ENCODE measurements at places on chromosomes 13 and 19.

GRCh38 chr13:42211704-42212464 is 60.1 kb upstream of the AKAP11 start:
- DNase-seq, result peak; percentile 31

DNA sequence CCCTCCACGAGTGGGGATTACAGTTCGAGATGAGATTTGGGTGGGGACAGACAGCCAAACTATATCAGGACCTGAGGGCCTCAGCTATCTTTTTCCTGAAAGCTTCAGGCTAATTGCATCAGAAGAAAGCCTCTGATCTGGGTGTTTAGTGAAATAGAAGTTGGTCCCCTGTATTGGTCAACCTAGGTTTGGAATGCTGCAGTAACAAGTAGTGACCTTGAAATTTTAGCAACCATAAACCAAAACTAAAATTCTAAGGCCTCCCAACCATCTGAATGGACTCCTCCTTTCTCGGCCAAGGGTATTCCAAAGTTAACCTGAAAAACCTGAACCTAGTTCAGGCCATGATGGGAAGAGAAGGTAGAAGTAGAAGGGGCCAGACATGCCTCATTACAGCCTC is 34.9 kb upstream of the OR10H1 start:
- no peak for DNase-seq

- no peak for DNase-seq
Measured at GRCh38 chr19:53785196-53785889, 38.8 kb downstream of the NLRP12 start.

GRCh38 chr19:58107778-58108545 is 9.9 kb upstream of the ZSCAN18 start:
- no peak for DNase-seq

DNA sequence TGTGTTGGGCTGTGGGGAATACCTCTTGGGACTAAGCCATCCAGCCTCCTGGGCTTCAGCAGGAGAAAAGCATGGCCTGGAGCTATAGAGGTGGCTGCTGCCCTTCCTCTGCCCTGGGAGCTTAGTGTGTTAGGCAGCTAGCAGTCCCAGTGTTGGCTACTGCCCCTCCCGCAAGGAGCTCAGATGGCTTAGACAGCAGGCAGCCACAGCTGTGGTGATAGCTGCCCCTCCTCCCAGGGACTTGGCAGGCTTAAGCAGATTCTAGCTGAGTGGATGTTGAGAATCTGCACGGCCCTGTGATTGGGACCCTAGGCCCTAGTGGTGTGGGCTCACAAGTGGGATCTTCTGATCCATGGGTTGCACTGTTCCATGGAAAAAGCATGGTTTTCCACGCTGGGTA is 264.5 kb downstream of the TDRD3 start:
- no peak for DNase-seq

DNA sequence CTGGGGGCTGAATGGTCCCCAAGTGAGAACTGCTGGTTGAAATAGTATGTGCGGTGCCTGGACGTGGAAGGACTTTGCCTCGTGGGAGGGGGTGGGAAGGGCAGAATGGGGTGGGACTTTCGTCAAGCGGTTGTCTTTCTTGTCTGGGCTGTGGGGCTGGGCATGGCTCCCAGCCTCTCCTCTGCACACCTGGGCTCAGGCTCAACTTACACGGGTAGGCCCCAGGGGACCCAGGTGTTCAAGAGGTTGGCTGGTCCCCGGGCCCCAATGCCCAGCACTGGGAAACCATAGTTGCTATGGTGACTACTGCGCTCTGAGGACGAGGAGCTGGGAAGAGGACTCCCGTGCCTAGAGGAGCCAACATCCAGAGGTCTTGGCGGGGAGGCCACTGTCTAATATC is 7.3 kb downstream of the NWD1 start:
- DNase-seq, result no peak

Measured in fibroblast of skin of right quadriceps (primary cell).